ENCODE measurements at places on chromosomes 2 and 18.

DNA sequence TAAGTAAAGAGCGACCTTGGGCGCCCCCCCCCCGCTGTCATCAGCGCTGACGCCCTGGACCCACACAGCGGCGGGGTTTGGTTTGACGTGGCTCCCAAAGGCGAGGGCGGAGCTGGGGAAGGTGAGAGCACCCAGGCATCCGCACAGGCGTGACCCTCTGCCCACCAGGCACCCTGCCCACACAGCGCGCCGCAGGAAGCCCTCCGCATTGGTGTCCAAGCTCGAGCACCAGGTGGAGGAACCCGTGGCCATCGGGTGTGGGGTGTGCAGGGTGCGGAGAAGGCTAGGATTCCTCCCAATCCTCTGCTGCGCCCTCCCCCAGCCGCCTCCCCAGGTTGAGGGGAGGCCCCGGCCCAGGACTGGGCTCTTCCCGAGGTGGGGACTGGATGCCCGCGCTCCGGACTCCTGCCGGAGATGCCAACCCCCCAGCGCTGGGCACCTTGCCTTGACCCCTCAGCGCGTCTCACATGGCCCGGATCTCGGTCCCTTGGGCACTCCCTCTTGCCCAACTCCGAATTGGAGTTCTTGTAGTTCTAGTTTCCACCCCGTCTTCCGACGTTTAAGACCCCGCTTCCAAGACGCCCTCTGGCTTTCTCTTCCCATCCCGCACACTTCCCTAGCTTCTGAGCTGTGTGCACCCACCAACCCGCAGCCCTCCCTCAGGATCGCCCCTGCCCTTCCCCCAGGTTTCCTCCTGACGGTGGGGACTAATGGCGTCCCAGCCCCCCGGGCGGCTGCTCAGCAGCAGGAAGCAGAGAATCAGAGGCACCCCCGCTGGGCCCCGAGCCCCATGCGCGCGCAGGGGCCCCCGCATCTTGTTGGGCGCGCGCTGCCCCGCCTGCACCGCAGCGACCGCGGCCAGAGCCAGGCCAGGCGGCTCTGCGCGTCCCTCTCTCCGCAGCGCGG, 25.9 kb upstream of the RESP18 start:
- DNase-seq: peak; percentile 19

DNA sequence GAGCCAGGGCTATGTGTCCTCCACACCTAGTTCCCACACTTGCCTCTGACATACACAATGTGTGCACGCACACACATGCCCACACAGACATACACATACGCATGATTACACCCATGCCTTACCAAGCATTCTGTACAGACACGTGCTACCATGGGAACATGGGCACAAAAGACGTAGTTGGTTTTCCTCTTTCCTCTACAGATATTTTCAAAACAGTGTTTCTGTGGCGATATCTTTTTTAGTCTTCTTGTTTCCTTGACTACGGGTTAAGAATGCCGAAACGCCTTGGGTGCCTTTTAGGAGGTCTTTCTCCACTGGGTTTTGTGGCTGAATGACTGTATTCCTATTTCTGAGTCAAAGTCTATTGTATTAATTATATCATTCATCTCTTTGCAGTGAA, 75.5 kb upstream of the SPTBN1 start:
- DNase-seq: no peak

- no peak for DNase-seq
Measured at GRCh38 chr18:2953935-2954653, 58.9 kb downstream of the LPIN2 start.

GRCh38 chr2:223916181-223916920, 28.8 kb downstream of the WDFY1 start:
- DNase-seq: no peak

GRCh38 chr2:97741251-97741650, 27.9 kb downstream of the ZAP70 start:
- DNase-seq: no peak

GRCh38 chr2:219596954-219597551, 604 bp upstream of the STK11IP start:
- no peak for DNase-seq
